NCI-H510A treated with DMSO at 0.1 percent for 48 hours (cell line): ENCODE measurements at places on chromosomes 6 and 20.

GRCh38 chr6:158039178-158039557, 57.5 kb downstream of the SYNJ2 start:
- no peak for DNase-seq

DNA sequence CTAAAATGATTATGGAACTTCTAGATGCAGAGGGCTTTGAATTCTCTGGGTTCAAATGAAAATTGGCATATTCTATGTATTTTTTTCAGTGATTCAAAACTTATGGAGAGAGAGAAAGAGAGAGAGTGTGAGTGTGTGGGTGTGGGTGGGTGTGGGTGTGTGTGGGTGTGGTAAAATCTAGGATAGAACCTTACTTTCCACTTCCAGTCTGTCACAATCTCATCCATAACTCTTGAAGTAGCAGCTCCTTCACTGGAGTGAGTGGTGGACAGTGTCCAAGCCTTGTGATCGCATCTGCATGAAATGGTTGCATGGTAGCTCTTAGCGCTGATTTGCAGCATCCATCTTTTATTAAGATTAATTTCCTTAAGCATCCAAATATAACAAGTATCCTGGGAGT, 37.7 kb downstream of the ADGB start:
- no peak for DNase-seq

DNA sequence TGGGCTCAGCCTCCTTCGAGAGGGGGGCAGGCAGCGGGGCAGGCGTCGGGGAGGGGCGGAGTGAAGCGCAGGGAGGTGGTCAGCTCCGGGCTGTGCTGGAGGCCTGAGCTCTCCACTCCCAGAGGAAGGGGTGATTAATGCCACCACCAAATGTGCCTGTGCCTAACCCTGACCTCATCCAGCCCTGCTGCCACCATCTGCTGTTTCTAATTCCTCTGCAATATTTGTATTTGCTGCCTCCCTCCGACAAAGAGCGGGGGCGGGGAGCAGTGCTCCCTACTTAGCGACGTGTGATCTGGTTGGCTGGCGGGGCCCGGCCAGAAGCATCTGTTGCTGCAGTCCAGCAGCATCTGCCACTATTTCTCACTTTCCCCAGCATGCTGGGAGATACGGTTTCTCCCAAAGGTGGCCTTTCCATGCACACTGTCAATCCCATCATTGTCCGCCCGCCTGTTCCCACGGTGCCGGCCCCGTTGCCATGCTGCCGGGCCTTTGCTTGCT, 47.0 kb downstream of the DLL1 start:
- DNase-seq = peak; percentile 50

DNA sequence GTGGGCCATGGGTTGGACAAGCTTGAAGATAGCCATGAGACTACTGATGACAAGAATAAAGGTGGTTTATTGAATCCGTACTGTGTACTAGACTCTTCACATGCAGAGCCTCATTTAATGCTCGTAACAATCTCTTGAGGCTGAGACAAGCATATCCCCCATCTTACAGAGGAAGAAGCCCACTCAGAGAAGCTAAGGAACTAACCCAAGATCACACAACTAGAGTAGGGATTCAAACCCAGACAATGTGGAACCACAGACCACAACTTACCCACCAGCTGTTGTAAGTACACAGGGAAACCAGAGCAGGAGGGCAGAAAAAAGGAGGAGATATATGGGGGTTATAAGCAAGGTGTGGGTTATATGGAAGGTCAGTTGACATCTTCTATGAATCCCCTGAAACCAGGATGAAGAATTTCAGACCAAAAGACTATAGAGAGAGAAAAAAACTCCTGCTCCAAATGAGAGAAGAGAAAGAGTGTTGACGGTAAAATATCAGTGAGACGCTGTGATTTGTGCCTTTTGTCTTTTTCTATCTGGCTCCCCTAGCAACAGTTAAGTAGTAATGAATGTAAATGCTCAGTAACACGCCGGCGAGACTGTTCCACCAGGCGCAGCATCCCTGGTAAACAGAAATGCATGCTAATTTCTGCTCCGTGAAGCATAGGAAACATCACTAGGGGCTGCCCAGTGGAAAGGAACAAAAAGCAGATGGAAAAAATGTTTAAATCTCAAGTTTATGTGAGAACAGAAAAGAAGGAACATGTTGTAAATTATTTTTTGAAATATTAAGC, 80.1 kb upstream of the SLC22A16 start:
- no peak for DNase-seq

GRCh38 chr6:4941782-4942672, 61.8 kb downstream of the RPP40 start:
- DNase-seq = no peak

- peak; percentile 66 for DNase-seq
Observed at GRCh38 chr6:53431704-53432103, 83.0 kb upstream of the ELOVL5 start.

- no peak for DNase-seq
Observed at GRCh38 chr20:22394583-22394982, 189.8 kb downstream of the FOXA2 start.

GRCh38 chr6:30826961-30827342, 57.4 kb upstream of the DDR1 start:
- DNase-seq = no peak

GRCh38 chr6:1335367-1336037, 23.6 kb downstream of the FOXQ1 start:
- no peak for DNase-seq

DNA sequence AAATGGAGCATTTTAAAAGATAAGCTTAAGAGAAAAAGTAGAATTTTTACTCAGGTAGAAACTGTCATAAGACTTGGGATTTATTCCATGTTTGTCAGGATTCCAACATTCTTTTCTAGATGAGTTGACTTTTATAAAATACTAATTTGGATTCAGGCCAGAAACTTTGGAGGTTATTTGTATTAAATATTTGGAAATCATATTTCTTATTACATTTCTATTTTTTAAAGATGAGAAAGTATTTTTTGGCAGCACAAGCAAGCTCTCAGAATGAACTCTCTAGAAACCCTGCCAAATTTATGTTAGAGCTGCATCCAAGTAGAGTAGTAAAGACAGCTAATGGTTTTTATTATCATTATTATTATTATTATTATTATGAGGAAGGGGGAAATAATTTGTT, 1014.9 kb upstream of the GJE1 start:
- no peak for DNase-seq

DNA sequence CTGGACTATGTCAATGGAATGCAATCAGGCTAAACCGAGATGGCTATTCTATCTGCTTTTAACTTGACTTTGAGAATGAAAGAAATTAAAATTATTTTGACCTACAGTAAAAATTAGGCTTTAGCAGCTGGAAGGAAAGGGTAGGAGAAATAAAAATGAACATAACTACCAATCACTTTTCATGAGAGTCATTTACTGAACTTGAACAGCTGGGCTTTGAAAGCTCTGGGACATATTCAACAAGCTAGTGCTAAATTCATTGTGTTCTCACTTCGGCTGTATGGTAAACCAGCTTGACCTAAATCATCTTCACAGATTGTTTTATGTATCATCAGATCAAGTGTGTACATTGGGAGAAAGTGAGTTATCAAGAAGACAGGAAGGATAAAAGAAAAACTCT, 161.5 kb upstream of the STXBP5 start:
- no peak for DNase-seq
